ENCODE measurements at places on chromosomes 6 and 20.

DNA sequence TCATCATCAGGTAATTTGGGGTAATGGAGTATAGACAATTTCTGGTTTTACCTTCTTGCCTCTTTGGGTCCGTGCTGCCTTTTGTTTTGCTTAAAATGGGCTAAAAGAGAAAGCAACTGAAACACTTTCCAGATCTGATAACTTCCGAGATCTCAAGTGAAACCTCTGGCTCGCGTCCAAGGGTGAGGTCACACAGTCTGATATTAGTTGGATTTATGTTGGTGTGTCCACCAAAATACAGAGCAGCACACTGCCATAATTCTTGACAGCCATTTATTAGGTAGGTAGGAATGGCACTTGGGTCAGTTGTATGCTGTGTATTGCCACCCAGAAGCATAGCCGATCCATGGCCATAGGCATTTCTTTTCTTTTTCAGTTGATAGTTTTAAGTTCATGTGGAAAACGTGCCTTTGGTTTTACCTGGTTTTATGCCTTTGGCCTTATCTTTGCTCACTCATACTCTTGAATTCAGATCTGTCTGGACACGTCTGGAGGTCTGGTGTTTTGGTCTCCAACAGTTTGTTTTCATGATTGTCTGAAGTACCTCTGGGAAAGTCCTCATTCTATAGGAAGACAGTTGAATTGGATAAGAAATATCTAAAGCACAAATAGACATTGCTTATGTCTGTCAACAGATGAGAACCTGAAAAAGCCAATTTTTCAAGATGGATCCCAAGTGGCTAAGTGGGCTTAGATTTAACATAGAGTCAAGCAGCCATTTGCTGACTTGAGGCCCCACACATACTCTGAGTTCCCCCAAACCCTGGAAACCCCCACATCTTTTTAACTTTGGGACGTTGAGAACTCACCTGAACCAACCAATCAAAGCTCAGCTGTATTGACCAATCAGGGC, 320.8 kb downstream of the SOX4 start:
- DNase-seq: no peak

DNA sequence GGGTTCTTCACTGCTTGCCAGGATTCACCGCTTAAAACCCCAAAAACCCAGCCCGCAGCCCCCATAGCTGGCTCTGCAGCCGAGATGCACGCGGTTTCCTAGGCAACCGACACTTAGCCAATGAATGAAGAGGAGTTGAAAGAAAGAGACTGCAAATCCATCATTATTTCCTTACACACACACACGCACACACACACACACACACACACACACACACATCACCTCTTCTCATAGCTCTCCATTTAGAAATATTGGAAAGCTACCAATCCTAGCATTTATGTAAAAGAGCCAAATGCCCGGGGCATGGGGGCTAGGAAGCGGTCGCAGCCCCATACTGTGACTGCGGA, 3.4 kb upstream of the TUBB2B start:
- DNase-seq: no peak

DNA sequence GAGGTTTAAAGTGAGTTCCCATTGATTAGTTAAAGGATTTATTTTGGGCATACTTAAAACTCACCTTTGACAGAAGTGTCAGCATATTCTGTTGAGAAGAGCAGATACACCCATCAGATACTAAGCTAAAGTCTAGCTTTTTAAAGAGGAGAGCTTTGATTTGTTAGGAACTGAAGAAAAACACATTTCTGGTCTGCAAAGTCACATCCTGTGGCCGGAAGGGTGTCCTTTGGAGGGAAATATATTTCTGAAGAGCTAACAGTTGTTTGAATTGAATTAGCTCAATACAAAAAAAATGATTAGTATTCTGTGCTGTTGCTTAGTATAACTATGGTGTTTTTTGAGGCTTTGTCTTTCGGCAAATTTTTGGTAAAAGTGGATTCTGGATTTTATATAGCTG, 302.7 kb downstream of the RFPL4B start:
- no peak for DNase-seq

DNA sequence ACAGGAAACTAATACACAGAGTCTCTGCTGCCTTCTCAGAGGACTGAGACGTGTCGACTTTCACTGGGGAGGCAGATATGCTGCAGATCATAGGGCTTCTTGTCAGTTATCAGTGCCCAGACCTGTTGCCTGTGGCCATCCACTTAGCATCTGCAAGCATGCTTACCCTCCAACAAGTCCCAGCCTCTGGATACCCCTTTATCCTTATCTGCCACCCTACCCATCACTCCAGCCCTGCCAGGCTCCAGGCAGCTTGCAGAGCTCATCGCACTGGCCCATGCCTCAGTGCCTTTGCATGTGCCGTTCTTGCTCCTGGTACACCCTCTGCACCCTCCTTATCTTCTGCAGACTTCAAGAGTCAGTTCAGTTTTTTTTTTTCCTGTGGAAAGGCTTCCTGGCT, 119.2 kb downstream of the TOX2 start:
- no peak for DNase-seq

DNA sequence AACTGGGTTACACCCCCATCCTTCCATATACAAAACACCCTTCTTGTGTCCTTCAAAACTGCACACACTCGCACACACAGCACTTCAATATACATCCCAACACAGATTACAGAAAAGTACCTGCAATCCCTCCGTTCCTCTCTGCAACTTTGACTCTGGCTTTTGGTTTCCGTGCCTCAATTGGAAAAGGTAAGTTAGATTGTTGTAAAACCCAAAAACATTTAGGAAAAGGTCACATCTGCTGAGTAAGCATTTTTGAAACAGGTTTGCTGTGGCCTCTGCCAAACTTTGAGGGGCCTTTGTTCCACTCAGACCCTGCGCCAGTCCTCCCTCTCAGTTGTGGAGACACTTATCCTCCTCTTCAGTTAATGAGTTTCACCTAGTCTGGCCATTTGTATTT, 4.2 kb downstream of the NKX2-4 start:
- no peak for DNase-seq

DNA sequence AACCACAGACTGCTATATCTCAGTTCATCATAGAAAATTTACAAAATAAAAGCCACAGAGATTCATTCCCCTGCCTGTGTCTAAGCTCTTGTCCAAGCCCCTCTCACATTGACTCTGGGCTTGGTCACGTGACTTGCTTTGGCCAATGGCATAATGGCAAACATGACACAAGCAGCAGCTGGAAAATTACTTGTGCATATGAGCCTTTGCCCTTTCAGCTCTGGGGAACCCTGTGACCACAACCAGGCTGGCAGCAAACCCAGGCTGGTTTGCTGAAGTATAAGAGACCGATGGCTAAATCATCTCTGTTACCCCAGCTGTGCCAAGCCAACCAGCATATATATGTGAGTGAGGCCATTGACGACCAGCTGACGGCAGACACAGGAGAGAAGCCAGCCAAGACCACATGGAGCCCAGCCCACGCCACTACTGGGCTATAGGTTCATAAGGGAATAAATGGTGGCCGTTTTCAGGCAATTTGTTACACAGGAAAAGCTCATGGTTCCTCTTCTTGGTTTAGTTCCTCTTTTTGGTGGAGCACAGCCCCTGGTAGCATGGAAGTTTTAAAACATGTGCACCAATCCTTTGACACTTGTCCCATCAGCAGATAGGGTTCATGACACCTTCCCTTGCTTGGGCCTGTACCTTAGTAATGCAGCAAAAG, 31.8 kb upstream of the RSPO4 start:
- peak; percentile 89 for DNase-seq

DNA sequence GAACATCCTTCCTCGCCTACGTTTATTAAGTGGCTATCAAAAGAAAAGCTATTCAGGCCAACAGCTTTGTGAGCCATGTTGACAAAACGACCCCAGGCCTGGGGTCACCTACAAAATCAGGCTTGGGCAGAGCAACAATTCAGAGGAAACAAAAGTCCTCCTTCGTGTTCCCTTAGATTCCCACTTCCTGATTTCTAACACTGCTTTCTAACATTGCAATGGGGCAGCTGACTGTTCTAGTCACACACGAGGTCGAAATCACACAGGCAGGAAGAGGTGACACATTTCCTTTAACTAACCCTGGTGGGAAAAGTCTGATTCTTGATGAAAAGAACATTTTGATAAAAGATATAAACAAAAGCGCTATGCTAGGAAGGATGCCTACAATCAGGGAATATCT, 31.9 kb downstream of the WDR27 start:
- DNase-seq: no peak

- no peak for DNase-seq
Observed at GRCh38 chr6:1335367-1336037, 23.6 kb downstream of the FOXQ1 start.

DNA sequence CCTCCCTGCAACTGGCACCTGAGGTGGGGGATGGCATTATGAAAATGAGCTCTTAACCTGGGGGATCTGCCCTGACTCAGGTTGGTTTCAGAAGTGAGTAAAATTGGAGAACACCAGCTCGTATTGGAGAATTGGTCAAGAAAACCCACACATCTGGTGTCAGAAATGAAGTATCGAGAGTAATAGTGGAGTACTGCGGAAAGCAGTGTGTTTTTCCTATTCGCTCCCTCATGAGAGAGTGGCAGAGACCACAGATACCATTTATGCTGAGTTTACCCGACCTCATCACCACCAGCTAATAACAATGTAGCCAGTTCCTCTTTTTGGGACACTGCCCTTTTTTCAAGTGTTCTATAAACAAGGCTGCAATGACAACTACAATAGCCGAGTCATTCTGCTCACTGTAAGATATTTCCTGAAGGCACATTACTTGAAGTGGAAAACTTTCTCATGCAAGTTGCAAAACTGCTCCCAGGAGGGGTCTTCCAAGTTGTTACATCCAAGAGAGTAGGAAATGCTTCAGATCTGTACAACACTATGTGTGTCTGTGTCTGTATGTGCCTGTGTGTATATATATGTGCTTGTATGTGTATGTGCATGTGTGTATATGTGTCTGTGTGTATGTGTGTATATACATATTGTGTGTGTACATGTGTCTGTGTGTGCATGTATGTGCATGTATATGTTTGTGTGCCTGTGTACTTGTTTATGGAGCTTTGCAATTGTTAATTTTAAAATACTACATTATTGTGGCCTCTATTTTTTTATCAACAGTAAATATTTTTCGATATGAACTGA, 106.0 kb upstream of the CST7 start:
- peak; percentile 13 for DNase-seq

GRCh38 chr20:53299831-53300230, 293.8 kb downstream of the ZNF217 start:
- no peak for DNase-seq

GRCh38 chr6:13702809-13703302, 8.8 kb downstream of the RANBP9 start:
- no peak for DNase-seq

- no peak for DNase-seq
Observed at GRCh38 chr6:78302411-78302810, 564.9 kb upstream of the IRAK1BP1 start.

GRCh38 chr20:3767427-3768341, at the start of gene ADISSP:
Gene ADISSP (minus strand): TSS chr20:3767753. CDS start chr20:3760100, 7,653 bp downstream.
- DNase-seq: peak; percentile 93

- no peak for DNase-seq
Observed at GRCh38 chr20:58054780-58055373, 173.6 kb downstream of the ANKRD60 start.

DNA sequence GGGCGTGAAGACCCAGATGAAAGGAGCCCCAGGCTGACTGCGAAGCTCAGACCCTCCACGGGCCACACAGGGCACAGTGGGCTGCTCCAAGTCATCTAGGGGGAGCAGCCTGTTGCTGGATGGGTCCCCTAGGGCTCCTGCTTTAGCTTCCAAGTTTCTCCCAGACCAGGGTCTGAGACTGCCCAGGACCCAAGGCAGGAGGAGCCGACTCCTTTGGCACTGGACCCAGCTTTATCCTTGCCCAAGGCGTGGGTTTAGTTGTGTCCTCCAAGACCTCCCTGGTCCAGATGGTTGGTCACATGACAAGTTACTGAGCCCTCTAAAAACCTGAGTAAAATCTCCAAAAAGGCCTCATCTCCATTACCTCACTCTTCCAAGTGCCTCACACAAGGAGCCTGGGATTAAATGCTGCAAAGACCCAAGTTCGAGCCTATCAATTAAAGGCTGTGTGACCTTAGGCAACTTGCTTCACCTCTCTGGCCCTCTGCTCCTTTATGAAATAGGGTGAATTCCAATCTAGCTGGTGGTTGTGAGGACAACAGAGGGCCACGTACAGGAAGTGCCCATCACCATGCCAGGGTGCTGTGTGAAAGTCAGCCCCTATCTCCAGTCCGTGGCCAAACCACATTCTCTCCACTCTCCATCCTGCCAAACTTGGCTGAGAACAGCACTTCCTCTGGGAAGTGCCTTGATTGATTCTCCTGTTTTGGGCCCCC, 2.5 kb downstream of the NECAB3 start:
- no peak for DNase-seq

DNA sequence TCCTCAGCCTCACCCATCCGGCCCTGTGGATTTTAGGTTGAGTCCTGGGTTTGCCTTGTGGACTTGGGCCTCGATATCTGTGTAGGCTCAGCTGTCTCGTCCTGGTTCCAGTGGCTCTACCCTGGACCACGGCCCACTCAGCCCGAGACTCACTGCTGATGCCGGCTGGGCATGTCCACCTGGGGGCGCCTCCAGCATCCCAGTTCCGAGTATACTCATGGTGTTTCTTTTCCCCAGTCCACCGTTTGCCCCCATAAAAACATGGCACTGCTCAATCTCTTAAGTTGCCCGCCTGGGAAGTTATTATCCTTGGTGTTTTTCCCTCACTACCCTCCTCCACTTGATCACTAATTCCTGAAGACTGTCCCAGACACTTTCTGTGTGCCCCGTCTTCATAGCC, 99.1 kb downstream of the ARID1B start:
- no peak for DNase-seq

DNA sequence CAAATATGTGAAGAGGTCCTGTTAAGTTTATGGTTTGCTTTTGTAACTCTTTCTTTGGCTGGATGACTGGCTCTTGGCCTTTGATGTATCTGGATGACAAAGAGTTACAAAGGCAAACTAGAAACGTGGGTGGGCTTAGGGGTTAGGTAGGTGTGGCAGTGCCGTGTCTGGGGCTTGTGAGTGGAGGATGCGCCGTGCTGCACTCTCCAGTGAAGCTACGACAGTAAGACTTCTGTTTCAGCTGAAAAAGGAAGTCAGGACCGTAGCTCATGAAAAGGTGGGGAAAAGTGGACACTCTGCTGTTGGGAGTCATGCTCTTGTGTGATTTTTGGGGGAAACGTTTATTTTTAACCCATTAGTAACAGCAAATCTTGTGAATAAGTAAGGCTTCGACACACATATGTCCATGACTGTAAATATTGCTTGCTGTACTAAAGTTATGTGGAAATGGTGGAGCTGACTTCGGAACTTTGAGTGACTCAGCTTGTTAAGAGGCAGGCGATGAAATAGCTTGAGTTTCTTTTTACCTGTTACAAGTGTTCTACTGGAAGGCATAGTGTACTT, 45.6 kb downstream of the DUSP22 start:
- no peak for DNase-seq

GRCh38 chr20:31930779-31931178, 21.1 kb downstream of the PDRG1 start:
- DNase-seq: no peak

GRCh38 chr6:45467853-45468252, 90.1 kb upstream of the SUPT3H start:
- DNase-seq: no peak

DNA sequence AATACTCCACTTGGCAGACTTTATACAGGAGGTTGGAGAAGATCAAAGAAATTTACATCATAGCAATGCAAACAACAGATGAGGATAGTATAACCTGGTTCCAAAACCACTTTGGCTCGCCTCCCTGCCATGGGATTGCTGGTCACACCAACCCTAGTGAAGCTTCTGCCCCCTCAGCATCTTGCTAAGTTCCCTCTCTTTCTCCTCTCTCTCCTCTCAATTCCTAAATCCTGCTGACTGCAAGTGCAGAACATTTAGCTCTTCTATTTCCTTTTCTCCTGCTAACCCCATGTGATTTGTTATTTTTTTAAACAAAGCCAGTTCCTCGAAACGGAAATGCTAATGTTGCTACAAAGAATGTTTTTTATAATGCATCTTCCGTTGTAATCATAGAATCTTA, 50.3 kb upstream of the LY86 start:
- DNase-seq: no peak

Data from KG1 (cell line).